T-helper 1 cell (primary cell): ENCODE measurements at places on chromosomes 7 and 10.

DNA sequence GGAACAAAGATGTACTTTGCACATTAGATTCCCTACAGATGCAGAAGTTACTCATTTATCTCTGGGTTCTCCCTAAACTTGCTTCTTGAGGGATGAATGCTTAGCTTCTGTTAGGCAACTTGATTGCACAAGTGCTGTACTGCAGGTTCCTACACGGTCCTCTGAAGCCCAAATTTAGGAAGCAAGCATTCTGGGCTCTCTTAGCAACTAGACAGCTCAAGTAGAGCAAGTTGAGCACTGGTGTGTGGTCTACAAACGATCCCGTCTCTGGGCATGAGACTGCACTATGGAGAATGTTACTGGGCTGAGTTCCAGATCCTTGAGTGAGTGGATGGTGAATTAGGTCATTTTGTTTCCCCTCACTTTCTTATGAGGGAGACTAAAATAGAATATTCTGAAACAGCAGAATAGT, 14.3 kb downstream of the SEMA3D start:
- no peak for DNase-seq

GRCh38 chr7:1500064-1500807, 4.0 kb downstream of the INTS1 start:
- no peak for DNase-seq

- DNase-seq = no peak
These were observed 245.3 kb downstream of the POLR1F start for GRCh38 chr7:19463581-19463980.

- DNase-seq = no peak
These were observed 124.5 kb downstream of the C10orf105 start for GRCh38 chr10:71594934-71595571.

DNA sequence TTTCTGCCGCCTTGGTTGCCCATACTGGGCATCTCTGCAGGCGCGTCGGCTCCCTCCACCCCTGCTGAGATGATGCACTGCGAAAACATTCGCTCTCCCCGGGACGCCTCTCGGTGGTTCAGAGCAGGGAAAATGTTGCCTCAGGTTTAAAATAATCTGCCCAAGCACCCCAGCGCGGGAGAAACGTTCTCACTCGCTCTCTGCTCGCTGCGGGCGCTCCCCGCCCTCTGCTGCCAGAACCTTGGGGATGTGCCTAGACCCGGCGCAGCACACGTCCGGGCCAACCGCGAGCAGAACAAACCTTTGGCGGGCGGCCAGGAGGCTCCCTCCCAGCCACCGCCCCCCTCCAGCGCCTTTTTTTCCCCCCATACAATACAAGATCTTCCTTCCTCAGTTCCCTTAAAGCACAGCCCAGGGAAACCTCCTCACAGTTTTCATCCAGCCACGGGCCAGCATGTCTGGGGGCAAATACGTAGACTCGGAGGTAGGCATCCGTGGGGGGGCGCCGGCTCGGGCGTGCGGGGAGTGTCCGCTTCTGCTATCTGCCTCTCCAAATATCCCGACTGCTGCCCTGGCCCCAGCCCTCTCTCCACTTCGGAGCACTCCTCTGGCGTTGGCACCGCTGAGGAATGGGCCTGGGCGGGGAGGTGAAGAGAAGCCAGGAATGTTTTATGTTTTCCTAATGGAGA, at the start of gene CAV1:
CAV1 (plus strand) TSS at position 428 of the 689 bp plus-strand sequence; CDS start at position 455, 27 bp downstream.
- peak; percentile 21 for DNase-seq

DNA sequence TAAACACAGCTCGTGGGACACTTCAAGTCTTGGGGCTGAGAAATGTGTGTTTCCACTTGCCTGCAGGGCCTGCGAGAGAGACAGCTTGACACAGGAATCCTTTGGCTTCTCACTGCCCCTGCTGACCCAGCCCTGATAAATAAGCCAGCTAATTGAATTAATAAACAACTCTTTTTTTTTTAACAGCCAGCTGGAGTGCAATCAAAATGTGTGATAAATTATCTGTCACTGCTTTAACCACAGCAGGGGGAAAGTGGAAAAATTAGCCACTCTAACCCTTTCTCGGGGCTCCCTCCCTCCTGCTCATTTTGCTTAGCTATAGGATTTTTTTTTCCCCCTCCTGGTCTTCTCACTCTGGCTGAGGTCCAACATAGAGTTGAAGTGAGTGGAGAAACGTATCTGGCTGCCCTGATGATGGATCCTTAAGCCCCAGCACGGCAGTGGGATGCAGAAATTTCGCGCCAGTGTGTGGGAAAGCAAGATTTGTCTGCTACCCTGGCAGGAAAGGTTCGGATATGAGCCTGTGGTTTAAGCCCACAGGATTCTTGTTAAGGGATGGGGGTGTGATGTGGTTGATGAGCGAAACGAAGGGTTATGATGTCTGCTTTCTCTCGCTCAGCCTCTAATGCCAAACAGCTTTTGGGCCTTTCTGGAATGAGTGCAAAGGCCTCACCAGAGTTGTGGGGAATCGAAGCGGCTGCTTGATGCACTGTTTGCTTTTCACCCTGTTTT, 173.8 kb downstream of the TRIL start:
- no peak for DNase-seq

- DNase-seq = no peak
These were observed 108.2 kb downstream of the OSBPL3 start for GRCh38 chr7:24871770-24872169.

DNA sequence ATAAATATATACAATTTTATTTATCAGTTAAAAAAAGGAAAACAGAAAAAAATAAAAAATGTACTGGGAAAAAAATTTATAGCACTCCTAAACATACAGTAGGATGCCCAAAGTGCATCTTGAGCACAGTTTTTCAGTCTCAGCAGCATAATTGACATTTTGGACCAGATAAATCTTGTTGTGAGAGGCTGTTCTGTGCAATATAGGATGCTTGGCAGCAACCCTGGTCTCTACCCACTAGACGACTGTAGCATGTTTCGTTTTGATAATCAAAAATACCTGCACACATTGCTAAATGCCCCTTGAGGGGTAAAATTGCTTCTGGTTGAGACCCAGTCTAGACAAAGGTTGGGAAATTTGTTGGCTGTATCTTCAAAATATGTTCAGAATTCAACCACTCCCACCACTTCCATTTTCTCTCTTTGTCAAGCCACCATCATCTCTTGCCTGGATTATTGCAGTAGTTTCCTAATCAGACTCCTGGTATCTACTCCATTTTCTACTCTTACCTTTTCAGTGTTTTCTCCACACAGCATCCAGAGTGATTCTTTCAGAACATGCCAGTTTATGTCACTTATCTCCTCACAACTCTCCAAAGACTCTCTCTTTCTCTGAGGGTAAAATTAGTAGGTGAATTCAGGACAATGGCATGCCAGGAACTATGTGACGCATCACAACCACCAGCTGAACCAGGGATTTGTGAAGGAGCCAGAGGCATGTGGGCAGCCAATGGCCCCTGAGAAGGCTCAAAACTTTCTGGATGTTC, 91.4 kb downstream of the GPR85 start:
- no peak for DNase-seq
